ENCODE measurements at places on chromosomes 4 and X.
A peak's percentile ranks its signal among the peaks of the same experiment; 100 is the strongest.

DNA sequence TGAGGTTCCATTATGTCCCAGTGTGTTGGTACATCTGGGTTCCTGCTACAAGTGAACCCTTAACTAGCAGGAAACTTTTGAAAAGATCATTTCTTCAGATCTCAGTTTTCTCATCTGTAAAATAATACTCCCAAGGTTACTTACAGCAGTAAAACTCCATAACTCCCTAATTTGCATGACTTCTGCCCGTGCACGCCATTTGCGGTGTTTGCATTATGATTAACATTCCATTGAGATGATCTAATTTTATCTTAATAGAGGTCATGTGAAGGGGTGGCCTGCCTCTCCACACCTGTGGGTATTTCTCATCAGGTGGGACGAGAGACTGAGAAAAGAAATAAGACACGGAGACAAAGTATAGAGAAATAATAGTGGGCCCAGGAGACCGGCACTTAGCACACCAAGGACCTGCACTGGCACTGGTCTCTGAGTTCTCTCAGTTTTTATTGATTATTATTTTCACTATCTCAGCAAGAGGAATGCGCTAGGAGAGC, 219.8 kb downstream of the TLL1 start:
- DNase-seq, result no peak

DNA sequence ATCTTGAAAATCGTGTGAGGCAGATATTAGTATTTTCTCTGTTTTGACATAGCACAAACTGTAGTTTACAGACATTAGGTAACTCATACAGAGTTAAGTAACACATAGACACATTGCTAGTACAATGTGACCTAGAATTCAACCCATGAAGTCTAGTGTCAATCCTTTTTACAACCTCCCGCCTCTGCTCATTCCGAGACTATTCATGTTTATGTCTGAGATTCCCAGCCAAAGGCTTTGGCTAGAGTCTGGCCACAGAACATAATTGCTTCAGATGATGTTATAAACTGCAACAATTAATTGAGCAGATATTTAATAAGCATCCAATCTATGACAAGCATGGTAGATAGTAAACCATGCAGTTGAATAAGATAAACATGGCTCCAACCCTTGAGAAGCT, 841.0 kb downstream of the STIM2 start:
- DNase-seq, result no peak

- DNase-seq, result no peak
Measured at GRCh38 chr4:169241464-169241863, 29.3 kb downstream of the SH3RF1 start.

- DNase-seq, result no peak
Measured at GRCh38 chr4:98663226-98664006, 5.0 kb upstream of the TSPAN5 start.

DNA sequence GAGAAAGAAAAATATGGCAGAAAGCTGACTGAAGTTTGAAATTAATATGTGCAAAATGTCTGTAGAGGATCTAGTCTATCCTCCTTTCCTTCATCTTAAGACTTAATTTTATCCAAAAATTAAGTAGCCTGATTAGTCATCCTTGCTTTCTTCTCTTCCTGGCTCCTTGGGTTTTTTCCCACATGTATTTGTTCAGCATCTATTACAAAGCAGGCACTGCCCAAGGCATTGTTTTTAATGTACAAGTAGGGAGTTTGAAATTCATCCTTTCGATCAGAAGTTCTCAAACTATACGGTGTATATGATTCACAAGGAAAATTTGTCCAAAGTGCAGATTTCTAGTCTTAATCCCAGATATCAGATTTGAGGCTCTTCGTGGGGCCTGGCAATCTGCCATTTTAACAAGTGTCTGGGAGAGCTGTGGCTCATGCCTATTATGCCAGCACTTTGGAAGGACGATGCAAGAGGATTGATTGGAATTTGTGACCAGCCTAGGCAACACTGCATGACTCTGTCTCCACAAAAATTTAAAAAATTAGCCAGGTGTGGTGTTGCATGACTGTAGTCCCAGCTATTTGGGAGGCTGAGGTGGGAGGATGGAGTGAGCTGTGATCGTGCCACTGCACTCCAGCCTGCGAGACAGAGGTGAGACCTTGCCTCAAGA, 19.4 kb upstream of the YTHDC1 start:
- peak; percentile 66 for DNase-seq

DNA sequence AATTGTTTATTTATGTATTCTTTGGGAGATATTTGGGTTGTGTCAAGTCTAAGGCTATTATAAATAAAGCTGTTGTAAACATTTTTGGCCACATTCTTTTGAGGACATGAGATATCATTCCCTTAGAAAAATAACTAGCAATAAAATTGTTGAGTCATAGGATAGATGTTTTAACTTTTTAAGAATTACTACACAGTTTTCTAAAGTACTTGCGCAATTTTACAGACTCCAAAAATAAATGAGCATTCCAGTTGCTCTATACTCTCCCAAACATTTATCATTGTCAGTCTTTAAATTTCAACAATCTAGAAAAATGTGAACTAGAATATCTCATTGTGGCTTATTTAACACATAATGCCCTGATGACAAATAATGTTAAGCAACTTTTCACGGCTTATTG, 189.1 kb upstream of the ADGRL3 start:
- peak; percentile 17 for DNase-seq

- DNase-seq, result no peak
Measured at GRCh38 chr4:109156356-109156755, 146.1 kb downstream of the COL25A1 start.

GRCh38 chr4:104093247-104093646, 373.5 kb upstream of the TACR3 start:
- no peak for DNase-seq

DNA sequence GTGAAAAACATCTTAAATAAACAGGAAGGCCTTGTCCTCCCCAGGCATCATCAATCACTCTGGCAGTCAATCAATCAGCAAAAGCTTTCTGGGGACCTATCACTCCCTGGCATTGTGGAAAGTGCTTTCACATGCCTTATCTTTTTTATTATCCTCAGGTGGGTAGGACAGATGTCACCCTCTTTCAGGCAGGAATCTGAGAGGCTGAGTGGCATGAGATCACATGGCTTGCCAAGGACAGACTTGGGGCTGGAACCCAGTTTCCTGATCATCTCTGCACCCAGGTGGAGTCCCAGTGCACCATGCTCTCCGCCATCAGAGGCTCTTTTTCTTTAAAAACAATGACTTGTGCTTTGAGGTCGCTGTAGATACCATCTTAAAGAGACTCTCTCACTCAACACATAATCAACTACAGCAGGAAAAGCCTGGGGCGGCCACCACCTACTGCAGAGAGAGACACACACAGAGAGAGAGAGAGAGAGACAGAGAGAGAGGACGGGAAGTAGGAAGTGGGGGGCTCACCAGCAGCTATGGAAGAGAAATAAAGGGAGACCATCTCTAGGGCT, 282.7 kb downstream of the PTTG2 start:
- DNase-seq, result no peak

DNA sequence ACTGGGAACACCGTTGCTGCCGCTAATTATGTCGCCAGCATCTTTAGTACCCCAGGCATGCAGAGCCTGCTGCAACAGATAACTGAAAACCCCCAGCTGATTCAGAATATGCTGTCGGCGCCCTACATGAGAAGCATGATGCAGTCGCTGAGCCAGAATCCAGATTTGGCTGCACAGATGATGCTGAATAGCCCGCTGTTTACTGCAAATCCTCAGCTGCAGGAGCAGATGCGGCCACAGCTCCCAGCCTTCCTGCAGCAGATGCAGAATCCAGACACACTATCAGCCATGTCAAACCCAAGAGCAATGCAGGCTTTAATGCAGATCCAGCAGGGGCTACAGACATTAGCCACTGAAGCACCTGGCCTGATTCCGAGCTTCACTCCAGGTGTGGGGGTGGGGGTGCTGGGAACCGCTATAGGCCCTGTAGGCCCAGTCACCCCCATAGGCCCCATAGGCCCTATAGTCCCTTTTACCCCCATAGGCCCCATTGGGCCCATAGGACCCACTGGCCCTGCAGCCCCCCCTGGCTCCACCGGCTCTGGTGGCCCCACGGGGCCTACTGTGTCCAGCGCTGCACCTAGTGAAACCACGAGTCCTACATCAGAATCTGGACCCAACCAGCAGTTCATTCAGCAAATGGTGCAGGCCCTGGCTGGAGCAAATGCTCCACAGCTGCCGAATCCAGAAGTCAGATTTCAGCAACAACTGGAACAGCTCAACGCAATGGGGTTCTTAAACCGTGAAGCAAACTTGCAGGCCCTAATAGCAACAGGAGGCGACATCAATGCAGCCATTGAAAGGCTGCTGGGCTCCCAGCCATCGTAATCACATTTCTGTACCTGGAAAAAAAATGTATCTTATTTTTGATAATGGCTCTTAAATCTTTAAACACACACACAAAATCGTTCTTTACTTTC, 1.8 kb downstream of the UBQLN2 start:
- peak; percentile 2 for DNase-seq

DNA sequence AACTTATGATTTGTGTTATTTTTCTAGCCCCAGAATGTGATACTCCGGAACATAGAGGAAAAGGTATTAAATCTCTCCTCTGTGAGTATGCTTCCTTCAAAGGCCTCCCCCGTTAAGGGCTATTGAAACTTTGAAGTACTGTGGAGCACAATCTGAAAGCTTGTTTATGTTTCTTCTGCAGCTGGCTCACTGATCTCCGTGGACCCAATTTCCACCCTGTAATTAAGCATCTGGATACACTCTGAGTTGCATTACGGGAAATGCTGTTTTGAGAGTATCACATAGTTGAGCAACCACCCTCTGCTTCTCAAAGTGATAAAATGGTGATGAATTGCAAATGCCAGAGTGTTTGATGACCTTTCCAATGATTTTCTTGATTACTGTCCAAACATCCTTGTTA, 296.8 kb upstream of the PABPC5 start:
- no peak for DNase-seq

- DNase-seq, result no peak
Measured at GRCh38 chrX:9153300-9153699, 119.4 kb upstream of the FAM9B start.

- no peak for DNase-seq
Measured at GRCh38 chr4:104969394-104970082, 177.1 kb upstream of the TET2 start.

DNA sequence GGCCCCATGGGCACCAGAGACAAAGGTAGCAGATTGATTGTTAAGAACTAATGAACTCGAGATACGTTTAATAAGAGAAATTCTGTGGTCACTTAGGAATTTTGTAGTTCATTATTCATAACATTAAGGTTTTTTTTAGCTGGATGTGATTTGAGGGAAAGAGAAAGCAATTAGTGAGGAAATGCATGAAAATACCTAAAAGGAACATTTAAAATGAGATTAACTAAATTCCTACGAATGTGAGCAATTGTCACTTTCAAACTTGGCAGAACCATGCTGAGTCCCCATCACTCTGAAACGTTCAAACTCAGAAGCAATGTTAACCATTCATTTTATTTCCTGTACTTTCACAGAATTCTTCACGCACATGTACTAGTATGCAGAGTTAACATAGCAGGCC, 5.9 kb downstream of the PRMT9 start:
- DNase-seq, result no peak

DNA sequence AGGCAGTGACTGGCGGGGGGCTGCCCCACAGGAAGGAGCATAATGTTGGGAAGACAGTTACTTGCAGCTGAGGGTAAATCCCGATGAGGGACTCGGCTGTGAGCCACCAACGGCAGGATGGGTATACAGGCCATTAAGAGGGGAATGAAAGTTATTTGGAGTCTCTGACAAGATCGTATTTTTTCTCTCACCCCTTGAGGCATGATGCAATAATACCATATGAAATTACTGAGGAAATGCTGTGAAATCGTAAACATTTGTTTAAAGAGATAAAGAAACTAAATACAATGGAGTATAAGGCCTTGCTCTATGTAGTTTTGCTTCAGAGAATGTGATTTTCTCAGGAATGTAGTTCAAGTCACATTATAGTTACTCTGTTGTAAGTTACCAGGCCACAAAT, 12.7 kb downstream of the IL1RAPL1 start:
- DNase-seq, result no peak

DNA sequence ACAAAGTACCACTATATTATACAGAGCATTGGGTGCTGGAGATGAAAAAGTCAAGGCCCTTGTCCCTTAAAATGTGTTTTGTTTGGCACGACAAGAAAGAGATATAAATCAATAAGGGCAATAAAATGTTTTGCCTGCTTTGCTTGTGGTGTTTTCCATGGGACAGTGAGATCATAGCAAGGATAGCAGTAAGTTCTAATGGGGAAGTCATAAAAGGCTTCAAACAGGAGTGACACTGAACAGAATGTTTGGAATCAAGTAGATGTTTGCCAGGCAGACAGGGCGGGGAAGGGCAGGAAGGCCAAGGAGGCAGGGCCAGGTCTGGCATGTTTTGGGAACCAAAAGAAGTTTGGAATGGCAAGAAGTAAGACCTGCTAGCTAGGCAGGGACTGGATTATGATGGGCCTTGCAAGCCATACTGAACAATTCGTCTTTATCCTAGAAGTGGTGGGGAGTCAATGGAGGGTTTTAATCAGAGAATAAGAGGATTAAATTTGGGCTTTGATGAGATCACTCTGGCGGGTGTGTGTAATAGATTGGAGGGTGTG, 16.4 kb downstream of the FGF2 start:
- no peak for DNase-seq
